Body of pancreas (tissue), 4 donors: ENCODE measurements at places on chromosomes 13 and 19. TPM values are rescaled to one million over a fixed set of nuclear protein-coding genes. Genes with fewer than 3 reads are reported as not detected.

- no peak for DNase-seq
- no peaks in the 10 kb centered on the region for H3K4me1 ChIP-seq
Measured at GRCh38 chr13:47843005-47843404, 158.1 kb downstream of the SUCLA2 start.

GRCh38 chr13:28199089-28199488 lies 60.7 kb downstream of the PAN3 start:
- DNase-seq = no peak
- peaks cover 5% of the 10 kb centered on the region for H3K4me1 ChIP-seq
- H3K36me3 ChIP-seq = no peaks in the 10 kb centered on the region
- H3K27me3 ChIP-seq = no peaks in the 10 kb centered on the region

DNA sequence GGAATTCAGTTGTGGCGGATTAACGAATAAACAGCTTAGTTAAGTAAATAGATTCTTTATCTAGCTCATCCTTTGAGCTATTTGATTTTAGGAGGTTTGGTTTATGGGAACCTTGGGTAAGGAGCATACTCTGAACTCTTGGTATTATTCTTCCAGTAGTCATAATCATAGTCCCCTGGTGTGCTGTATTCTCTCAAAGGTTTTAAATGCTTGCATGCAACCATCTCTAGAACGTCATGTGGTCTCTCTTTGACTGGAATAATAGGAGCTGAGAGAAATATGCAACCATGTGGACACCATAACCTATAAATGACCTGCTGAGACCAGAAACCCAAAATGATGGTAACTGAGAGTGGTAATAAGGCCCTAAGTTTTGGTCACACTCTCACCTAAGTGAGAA lies 951.6 kb upstream of the MIR17HG start:
- no peak overlapping the region for H3K4me3 ChIP-seq
- no peak overlapping the region for H3K27ac ChIP-seq
- H3K4me1 ChIP-seq = no peaks in the 10 kb centered on the region

The EPS8L1 gene
- 23.3 TPM for total RNA-seq

The PLEKHA4 gene
- 6.5 TPM for total RNA-seq
